NCI-H524 (cell line): ENCODE measurements at places on chromosomes 11 and 22.

DNA sequence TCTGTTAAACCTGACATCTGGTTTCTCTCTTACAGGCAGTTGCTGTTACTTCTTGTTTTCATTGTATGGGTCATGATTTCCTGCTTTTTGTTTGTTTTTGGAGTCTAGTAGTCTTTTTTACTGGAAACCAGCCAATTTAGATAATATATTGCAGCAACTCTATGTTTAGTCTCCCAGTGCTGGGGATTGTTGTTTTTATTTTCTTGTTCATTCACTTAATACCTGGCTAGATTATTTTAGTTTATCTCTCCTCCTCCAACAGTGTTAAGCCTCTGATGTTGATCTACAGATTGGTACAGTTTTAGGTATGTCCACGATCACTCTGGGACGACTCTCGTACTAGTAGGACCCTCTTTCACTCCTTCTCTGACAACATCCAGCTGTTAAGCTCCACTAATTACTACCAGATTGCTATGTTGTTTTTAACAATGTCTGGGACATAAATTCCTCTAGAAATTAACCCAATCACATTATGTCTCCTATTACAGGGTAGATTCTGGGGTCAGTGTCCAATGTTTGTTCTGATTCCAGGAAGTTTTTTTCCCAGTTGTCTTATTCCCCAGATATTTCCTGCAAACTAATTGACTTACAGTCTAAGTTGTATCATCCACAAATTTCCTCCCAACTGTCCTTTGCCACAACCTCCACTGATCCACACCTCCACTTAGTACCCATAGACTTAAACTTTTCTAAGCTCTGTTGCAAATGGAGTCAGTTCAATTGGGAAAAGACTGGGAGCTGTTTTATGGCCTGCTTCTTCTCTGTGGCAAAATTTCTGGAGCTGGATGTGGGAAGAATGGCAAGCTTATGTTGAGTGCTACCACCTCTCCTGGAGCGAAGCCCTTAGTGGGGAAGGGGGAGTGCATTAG is 1280.6 kb upstream of the CNTN5 start:
- no peak for DNase-seq

- DNase-seq = no peak
These were observed 25.0 kb downstream of the YAP1 start for GRCh38 chr11:102135256-102135655.

GRCh38 chr22:27315833-27316232 is 485.7 kb downstream of the MN1 start:
- no peak for DNase-seq

DNA sequence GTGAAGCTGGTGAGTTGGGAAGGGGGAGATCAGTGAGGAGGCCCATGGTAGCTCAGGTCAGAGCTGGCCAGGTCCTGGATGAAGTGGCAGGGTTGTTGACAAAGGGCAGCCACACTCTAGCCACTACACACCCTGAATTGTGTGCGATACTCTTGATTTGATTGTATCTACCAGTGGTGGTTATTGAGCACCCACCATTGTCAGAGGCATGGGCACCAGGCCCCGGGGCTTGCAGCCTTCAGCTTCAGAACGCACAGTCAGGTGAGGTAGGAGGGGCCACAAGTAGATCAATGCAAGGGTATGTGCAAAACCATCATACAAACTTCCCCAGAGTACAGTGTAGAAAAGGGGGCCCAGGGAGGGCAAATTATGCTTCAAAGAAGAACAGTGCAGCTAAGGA is 38.1 kb downstream of the MICAL2 start:
- DNase-seq = no peak

GRCh38 chr22:20721409-20722218 is 52.3 kb upstream of the SERPIND1 start:
- no peak for DNase-seq

- no peak for DNase-seq
These were observed 153.2 kb upstream of the E2F8 start for GRCh38 chr11:19393941-19394340.
